Ascending aorta (tissue), 2 donors: ENCODE measurements at places on chromosomes 5 and 9.

DNA sequence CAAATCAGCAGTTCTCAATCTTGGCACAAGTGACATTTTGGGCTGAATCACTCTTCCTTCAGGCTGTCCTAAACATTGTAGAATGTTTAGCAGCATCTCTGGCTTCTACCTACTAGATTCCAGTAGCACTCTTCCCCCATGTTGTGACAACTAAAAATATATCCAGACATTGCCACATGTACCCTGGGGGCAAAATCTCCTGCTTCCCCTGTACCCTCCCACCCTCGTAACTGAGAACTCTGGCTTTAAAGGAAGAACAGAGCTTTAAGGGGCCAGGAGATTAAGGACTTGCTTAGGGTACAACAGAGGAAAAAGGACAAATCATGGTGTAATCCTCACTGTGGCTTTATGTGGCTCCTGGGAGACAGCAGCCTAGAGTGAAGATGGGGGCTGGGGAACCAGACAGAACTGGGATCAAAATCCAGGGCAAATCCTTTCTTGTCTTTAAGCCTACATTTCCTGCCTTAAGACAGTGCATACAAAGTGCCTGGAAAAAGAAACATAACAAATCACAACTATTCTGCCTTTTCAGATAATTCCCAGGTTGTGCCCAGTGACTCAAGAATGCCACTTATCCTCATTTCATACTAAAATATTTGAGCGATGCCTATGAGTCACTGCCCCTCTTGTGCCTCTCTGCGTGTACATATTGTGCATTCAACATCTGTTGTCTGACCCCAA is 109.3 kb downstream of the DAPK1 start:
- DNase-seq: no peak

- DNase-seq: no peak
Observed at GRCh38 chr5:172003746-172004145, 2.7 kb downstream of the FBXW11 start.

DNA sequence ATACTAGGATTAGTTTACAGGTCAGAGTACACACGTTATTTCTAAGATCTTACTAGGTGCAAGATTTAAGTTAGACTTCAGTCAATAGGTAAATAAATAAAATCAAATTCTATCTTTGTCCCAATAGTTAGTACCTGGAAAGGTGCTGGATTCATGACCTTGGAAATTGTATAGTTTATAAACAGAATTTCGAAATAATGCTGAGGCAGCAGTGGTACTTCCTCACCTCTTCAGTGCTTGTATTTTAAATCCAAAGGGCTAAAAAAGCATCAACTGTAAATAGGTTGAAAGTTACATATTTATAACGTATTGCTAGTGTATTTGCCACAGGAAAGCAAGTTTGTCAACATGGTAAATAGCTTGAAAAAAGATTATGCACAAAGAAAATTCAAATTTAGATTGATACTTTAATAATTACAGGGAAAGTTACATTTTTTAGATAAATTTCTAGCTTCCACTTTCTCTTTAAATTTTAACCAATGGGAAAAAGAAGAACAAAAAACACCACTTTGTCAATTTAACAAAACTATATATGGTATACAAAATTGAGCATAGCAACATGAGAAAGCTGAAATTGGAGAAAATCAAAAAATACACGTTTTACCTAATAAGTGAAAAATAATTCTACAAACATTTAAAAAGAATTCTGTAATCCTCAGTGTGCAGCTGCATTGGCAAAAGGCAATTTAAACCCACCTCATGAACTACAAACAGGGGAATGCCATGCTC is 46.5 kb downstream of the NR3C1 start:
- DNase-seq: no peak

DNA sequence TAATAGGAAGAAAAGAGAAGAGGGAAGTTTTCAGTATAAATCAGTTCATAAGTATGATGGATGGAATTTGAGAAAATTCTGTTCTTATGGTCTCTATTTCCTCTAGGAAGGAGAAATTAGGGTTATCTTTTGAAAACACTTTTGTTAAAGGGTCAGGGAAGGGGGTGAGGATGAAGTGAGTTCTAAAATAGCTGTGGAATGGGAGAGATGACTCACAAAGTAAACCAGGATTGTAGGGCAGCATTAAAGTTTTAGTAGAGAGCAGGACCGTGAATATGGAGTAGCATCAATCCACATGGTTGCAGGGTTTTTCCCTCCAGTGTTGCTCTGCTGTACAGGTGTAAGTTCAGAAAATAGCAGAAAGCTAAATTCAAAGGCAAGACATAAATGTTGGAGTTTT is 32.4 kb downstream of the MUSK start:
- DNase-seq: no peak

- DNase-seq: no peak
Observed at GRCh38 chr5:92850886-92851285, 730.1 kb downstream of the NR2F1-AS1 start.

DNA sequence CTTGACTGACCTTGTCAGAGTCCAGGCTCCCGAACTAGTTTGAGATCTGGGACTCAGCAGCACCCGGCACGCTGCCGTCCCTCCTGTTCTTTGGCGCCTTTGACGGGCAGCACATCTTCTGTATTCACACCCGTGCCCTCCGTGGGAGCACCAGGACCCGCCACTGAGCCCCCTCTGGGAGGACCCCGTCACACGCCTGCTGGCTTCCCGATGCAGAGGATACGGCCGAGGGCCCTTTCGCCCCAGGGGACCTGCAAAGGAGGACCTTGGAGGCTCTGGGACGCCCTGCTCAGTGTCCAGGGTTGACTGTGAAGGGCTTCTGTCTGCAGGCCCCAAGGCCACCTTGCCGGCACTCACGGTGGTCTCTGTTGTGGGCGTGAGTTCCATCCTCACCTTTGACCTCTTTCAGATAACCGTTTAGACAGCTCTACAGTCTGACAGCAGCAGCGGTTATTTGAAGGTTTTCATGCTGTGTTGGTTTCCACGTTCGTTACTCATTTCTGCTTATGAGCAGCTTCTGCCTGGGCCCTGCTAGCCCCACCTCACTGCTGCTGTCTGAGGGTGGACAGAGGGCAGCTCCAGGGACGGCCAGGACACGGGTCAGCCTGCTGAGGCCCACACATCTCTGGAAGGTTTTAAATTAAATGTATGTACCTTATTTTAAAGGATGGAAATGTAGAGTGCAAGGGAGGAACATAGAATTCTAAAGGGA is 12.6 kb upstream of the EXOC3 start:
- DNase-seq: no peak
